Activated naive CD4-positive, alpha-beta T cell (primary cell): ENCODE measurements at places on chromosomes 5 and 9.

- DNase-seq = no peak
Measured at GRCh38 chr5:141182248-141182647, at the start of gene PCDHB16. Gene PCDHB16 (plus strand): TSS chr5:141182387. CDS start chr5:141182560, 173 bp downstream.

DNA sequence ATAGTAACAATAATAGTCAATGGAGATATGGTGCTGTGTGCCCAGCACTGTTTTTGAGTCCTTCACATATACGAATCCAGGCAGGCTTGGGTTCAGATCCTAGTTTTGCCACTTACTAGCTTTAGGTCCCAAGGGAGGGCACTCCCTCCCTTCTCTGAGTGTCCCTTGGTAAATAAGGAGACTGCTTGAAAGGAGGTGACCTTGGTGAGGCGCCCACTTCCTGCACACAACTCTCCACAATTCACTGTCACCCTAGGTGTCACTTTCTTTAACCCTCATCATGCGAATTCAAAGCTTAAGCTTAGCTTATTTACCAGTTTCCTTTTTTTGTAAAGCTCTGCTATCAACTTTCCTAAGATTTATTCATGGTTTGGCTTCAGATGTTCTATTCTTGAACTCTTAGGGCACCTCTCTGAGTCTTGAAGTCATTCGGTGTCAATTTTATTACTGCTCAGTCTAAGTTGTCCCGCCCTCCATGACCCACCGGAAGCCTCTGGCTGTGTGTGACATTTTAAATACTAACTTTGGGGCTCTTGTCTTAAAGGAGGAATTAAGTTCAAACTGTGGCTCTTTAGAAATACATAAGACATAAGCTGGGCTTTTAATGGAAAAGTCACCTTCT lies 170.7 kb upstream of the ZNF618 start:
- DNase-seq = no peak

GRCh38 chr9:34140853-34141252 lies 14.4 kb upstream of the DCAF12 start:
- DNase-seq = no peak

GRCh38 chr9:128818839-128819715 lies 777 bp downstream of the ENDOG start:
- DNase-seq = peak; percentile 51

DNA sequence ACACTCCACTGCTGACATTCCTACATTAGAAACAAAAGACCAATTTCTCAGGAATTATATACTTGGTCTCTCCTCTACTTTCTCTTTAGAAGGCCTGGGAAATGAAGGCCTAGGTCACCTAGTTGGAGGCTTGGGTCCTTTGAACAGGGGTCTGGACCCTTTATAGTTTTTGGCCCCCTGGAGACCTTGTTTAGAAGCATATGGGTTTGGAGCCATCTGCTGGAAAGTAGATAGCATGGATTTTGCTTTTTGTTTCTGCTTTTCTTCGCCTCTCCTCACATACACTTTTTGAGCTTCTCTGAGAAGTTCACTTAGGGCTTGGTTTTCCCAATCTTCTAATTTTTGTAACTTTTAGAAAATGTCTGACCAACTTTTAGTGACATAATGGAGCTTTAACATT lies 67.1 kb upstream of the CDK20 start:
- no peak for DNase-seq

DNA sequence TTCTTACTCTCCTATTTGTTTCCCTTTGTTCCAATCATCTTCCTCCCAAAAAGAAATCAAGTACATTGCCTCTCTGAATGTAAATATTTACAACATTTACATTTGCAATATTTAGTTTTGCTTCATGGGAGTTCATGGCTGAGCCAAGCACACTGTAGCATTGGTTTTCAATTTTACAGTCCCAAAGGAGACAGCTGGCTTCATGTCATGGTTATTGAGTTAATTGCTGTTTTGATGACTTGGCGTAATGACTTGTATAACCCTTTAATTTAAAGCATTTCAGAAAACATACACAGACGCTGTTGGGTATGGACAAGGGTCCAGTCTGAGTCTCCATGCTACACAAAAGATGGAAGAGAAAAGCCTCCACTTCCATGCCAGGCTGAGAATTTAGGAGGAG lies 25.6 kb upstream of the VLDLR start:
- no peak for DNase-seq

GRCh38 chr5:5886812-5887486 lies 464.5 kb downstream of the ICE1 start:
- no peak for DNase-seq

- no peak for DNase-seq
Measured at GRCh38 chr5:156481741-156482140, 154.8 kb downstream of the SGCD start.

DNA sequence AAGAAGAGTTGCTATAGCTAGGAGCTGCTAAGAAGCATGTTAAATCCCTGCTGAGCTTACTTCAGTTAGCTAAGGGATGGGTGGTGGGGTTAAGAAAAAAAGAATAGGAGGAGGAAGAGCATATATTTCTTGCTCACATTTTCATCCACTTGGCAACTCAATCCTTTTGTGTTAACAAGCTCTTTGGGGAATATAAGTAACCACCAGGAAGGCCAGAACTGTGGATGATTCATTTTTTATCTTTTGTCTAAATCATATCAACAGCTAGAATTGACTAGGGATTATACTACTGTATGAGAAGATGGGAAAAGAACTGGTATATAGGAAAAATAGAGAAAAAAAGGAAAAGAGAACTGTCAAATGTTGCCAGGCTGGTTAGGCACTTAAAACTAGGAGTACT lies 555.3 kb upstream of the ARRDC3 start:
- no peak for DNase-seq

DNA sequence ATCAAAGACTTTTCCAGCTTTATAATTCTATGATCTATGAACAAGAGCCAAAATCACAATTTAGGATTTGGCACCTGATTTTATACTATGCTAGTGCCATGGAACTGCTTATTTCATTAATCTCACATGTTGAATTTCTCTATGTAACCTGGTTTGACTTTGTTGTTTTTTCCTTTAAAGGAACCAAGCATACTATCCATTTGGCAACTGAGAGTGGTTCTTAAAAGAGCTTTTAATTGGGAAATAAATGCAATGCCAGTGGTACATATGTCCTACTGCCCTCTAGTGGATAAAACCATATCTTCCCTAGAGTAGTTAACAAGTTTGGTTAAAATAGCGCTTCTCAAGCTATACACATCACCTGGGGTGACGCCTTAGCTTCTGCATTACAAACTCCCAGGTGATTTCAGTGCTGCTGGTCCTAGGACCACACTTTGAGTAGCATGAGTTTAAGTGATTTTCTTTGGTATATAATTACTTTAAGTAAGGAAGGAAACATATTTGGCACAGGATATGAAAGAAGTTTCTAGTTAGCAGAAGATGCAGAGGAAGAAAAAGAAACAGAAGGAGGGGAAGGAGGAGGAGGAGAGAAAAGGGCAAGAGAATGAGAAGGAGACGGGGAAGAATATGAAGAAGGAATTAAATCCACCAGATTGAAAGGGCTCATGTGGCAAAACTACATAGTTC lies 56.8 kb downstream of the FGF10 start:
- no peak for DNase-seq

DNA sequence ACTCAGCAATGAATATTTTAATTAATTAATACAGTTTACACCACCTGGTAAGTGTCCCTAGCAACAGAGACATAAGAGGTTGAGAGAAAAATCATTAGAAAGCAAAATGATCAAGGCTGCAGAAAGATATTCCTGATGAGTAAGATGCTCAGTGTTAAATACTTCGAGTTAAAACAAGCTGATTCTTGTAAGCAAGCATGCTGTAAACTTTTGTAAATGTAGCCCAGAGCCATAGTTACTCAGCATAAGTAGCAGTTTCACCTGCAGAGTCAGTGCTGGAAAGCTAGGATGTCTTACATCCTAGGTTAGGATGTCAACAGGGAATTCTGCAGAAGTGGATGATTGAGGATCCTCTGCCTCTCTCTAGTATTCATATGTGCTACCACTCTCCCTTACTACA lies 4.2 kb downstream of the PRKACG start:
- DNase-seq = no peak

GRCh38 chr9:133080161-133080560 lies 18.4 kb downstream of the CEL start:
- DNase-seq = no peak

- no peak for DNase-seq
Measured at GRCh38 chr5:111848476-111848875, 91.5 kb upstream of the NREP start.

DNA sequence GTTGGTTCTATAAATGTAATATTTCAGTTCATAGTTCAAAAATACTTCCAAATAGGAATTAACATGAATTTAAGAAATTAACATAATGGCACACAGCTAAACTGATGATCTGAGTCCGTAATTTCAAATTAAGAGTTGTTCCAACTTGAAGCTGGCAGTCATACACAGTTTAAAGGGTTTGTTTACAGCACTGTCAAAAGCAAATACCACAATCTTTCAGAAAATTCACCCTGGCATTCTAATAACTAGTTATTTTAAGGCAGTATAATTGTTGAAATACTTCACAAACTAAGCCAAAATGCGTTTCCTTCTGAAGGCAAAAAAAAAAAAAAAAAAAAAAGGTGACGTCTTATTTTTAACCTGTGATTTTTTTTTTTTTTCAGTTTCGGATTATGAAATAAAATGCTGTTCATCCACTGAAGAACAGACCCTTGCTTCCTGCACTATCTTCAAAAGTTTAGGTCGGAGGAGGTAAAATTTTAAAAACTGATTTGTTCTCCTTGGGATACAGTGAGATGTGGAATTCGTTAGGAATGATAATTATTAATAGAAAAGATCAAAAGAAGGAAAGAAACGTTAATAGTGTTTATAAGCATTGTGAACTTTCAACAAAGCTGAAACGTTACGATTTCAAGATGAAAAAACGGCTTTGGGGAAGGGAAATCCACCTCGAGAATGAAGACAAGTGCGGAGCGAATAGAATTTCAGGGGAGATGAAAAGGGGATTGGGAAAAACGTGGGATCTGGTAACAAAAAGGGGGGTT lies 850 bp downstream of the IL6ST start:
- DNase-seq = no peak

DNA sequence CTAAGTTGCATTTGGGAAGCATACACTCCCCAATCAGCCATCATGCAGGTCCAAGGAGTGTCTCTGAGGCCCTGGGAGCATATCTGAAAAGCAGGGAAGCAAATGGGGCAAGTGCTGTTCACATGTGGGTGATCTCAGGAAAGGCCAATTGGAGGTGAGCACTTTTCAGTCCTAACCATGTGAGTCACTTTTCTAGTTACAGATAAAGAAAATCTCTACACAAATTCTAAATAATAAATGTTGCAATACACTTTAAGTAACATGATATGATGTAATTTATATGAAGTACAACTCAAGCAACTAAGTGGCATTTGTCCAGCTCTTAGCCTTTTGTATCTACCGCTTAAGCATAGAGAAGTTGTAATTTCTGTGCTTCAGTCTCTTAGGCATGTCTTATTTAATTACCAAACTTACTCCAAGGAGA lies 18.4 kb downstream of the ADAMTS16 start:
- no peak for DNase-seq

GRCh38 chr9:130936285-130937117 lies 2.5 kb downstream of the FIBCD1 start:
- no peak for DNase-seq

DNA sequence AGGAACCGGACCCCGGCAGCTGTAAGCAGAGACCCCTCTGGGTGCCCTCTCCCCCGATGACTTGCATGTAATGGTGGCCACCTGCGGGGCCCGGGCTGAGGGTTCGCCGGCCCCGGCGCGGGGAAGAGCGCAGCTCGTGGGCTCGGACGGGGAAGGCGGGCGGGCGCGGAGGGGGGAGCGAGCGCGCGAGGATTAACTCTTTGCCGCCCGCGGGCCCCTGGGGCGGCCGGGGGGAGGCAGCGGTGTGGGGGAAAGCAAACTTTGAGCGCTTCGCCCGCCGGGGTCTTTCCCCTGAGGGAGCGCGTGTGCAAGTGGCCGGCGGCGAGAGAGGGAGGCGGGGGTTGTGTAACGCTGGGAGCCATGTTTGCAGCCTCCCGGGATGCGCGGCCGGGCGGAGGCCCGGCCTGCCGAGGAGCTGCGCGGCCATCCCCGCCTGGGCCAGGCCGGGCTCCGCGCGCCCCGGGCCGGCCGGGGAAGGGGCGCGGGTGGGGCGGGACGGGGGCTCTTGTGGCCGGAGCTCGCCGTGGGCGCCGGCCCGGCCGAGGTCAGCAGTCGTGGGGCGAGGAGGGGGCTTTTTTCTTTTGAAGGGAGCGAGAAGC lies 547 bp downstream of the ANP32B start:
- peak; percentile 66 for DNase-seq

GRCh38 chr5:112668016-112668415 lies 69.7 kb upstream of the APC start:
- no peak for DNase-seq

DNA sequence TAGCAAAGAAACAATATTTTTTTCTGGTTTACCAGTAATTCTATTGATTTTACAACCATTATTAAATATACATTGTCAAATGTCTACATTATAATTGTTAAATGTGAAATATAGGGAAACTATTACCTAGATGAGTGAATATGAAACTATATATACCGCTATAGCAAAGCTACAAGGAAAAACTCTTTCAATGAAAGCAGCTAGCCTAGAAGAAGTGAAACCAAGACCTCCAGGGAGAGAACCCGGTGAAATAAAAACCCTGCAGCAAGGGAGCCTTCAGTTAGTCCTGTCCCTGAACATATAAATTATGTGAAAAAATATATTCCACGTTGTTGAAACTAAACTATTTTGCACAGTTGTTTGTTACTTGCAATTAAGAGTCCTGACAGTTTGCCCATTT lies 913.1 kb downstream of the EFNA5 start:
- no peak for DNase-seq

DNA sequence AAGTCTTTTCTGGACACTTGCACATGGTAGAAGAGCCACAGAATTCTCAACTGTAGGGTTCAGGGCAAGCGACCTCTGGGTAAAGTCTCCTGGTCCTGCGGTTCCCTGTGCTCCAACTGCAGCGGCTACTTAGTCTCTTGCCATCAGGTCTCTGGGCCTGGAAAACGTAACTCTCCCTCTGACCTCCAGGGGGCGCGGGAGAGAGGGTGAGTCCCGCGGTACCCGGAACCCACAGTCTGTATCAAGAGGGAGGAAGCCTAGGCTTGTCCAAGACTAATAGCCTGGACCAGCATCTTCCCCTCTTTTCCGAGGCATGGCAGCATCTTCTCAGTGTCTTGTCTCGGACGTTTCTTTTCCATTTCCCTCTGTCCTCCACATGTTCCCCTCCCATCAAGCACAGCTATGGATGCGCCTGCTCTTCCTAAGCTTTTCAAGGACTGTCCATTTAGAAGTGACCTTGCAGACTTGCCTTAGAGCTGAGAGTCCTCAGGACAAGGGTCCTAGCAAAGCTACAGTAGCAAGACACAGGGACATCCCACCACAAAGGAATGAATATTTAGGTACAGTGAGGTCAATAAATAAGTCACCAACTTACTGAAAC lies 59.3 kb downstream of the FSTL4 start:
- no peak for DNase-seq

DNA sequence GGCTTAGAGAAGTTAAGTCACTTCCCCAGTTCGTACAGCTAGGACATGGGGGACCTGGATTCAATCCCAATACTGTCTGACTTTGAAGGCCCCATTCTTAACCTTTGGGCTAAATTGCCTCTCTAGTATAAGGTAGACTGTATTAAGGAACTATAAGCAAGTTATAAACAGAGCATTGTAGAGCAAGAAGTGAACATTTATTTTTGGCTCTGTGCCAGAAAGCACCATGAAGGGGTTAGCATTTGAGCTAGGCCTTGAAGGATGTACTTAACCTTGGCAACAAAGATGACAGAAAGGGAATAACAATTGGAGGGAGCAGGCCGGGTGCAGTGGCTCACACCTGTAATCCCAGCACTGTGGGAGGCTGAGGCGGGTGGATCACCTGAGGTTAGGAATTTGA lies 32.8 kb downstream of the GALNT10 start:
- DNase-seq = no peak

GRCh38 chr9:124020520-124021384 lies 9.2 kb downstream of the LHX2 start:
- DNase-seq = no peak
